ENCODE measurements at places on chromosomes 5 and 9.

DNA sequence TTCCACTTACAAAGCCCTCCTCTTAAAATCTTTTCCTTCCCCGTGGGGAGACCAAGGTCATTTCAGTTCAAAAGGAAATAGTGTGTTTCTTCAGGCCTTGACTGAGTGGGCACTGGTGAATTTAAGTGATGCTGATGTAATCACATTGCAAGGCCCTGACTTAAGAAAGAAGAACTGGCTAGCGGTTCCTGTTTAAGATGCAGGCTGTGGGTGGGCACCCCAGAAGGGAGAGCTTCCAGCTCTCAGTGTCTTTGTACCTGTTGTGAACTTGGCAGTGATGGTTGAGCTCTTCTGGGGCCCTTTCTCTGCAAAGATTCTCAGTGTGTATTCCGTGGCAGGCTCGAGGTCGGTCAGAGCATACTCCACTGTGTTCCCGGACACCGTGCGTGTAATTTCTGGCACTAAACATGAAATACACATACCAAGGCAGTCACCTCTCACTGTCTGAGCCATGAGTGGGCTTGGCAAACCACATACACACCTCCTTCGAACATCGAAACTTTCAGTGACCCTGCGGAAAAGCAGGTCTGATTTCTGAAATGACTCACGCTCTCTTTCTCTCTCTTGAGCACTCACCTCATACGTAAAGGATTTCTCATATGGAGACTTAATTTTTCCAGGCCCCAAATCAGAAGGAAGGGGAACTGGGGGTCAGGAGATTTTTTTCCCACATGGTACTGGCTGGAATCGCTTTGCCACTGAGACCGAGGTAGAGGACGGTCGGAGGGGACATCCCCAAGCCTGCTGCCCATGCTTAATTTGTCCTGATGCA is 81.9 kb downstream of the TNC start:
- DNase-seq: no peak

DNA sequence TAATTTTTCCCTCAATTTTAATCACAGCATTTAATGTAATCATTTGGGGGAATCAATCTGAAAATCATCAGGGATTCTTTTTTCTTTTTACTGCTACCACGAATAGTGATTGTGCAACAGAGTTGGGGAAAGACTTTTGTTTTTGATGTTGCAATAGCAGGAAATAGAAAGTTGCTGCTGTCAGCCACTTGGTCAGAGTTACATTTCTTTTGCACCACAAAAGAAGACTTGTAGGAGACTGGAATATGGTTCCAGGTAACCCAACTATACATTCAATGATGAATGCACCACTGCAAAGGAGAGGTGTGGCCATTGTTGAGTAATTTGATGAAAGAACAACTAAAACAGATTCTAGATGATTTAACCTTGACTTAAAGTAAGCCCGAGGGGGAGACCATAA is 46.3 kb upstream of the PALM2AKAP2 start:
- no peak for DNase-seq

DNA sequence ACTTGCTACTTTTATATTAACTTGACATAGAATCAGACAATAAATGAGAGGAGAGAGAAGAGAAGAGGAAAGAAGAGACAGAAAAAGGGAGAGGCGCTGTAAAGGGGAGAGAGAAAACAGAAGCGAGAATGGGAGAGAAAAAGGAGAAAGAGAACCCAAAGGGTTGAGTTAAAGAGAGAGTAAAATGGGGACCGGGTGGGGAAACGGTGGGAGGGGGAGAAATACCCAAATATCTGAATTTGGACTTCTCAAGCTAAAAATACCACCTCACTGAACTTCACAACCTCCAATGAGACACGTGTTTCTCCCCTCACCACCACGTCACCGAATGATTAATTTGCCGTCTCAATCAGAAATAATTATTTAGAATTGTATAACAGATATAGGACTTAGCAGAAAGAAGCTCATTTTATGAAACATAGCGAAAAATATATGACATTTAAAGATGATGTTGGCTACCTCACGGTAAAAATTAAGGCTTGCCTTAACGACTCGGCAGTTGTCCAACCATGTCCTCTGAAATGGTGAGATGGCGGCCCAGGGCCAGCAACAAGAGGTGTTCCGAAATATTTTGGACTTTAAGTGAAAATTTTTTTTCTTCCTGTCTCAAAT is 204.1 kb downstream of the MEF2C start:
- no peak for DNase-seq

DNA sequence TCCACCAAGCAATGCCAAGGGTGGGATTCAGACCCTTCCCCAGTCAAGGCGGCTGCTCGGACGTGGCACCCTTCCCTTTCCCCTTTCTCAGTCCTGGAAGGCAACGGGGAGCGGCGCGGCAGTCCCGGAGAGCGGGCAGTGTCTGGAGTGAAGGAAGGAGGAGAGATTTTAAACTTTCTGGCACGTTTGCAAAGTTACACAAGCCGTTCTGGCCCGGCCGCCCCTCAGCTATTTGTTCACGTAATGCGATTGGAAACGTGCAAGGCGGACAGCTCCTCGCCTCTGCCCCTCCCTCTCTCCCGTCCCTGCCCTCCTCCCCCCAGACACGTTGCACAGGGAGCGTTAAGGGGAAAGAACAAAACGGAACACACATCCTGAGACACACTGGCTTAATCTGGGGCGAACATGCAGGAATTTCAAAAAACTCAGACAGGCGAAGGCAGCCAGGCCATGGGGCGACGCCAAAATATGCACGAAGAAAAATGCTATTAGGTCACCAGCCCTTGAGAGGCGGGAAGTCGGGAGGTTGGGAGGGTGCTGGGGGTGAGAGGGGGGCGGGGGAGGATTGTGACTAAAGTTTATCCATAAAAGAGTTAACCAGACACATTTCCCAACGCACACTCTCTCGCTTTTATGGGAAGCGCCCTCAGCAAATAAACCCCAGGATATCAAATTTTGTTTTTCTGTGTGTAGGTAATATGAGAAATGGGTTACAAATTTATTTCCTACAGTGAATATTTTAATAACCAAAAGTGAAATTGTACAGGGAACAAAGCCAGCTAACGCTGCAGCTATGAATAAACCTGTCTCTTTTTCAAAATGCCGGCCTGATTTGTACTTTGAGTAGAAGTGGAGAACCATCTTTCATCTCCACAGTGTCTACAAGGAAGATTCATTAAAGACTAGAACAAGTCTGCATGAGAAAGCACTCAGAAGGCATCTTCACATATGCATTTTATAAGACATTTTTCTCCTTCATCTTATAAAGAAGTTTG is at the start of gene LOX:
Gene LOX (minus strand): TSS at position 144 of the 995 bp plus-strand sequence. CDS start 274 bp downstream, outside the sequence.
- no peak for DNase-seq

- no peak for DNase-seq
Observed at GRCh38 chr9:136105398-136106135, 10.5 kb upstream of the NACC2 start.

GRCh38 chr9:122042056-122042455 is 51.1 kb downstream of the TTLL11 start:
- DNase-seq: no peak

DNA sequence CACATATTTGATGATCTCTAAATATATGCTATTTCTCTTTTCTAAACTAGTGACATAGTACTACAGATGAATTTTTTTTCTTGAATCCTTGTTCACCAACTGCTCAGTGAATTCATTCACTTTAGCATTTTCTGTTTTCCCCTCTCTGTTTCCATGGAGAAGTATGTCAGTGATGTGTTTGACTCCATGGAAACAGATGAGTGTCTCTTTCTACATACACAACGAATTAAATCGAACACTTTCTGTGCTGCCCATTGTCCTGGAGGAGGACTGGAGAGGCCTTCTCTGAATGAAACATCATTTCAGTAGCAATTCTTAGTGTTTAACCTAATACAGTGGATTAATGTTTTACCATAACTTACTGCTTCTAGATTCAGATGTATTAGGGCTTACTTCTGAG is 9.5 kb downstream of the INVS start:
- DNase-seq: no peak

- no peak for DNase-seq
Observed at GRCh38 chr9:10331157-10331556, 281.6 kb downstream of the PTPRD start.

GRCh38 chr5:169697976-169698375 is 60.9 kb downstream of the DOCK2 start:
- no peak for DNase-seq

DNA sequence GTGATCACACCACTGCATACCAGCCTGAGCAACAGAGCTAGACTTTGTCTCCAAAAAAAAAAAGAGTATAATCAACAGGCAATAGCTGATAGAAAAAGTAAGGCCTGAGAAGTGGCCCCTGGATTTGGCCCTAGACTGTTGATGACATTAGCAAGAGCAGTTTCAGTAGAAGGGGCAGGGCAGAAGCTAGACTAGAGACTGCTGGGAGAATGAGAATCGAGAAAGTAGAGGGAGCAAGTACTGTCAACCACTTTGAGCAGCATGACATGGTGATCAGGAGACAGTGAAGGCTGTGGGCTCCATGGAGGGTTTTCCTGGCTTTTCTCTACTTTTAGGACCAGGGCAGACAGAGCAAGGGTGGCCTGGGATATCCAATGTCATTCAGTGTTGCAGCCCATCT is 34.9 kb upstream of the B4GALT1 start:
- no peak for DNase-seq

DNA sequence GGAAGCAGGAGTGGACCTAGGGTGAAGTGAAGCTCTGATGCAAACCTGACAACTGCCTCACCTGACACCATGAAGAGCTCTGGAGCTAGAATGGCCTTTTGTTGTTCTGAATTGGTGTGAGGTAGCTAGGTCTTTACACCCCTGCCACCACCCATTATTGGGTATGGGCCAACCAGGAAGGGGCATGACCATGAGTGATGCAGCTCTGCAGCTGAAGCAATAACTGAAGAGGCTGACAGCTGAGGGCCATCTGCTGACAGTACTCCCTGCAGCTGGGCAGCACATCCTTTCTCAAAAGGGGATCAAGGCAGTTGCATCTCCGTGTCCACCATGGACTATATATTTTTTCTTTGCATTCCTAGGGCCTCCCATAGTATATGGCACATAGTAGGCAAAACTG is 87.0 kb upstream of the TLE1 start:
- no peak for DNase-seq

GRCh38 chr9:19922476-19923118 is 133.8 kb upstream of the SLC24A2 start:
- no peak for DNase-seq

DNA sequence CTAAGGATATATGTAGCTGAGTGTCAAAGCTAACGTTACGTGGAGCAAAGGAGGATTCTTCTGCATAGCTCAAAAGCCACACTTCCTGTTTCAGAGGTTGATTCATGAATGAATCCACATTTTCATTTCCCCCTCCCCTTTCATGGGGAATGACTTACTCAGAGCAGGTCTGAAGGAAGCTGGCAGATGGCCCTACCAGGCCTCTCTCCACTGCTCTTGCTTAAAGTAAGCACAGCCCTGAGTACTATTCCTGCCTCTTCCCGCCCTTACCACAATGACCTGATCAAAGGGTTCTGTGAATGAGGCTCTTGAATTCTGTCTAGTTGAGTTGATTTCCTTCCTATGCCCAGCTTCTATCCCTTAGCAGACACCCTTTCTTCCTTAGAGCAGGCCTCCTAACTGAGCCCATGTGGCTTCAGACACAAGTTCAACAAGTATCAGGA is 6.3 kb downstream of the IGIP start:
- no peak for DNase-seq

DNA sequence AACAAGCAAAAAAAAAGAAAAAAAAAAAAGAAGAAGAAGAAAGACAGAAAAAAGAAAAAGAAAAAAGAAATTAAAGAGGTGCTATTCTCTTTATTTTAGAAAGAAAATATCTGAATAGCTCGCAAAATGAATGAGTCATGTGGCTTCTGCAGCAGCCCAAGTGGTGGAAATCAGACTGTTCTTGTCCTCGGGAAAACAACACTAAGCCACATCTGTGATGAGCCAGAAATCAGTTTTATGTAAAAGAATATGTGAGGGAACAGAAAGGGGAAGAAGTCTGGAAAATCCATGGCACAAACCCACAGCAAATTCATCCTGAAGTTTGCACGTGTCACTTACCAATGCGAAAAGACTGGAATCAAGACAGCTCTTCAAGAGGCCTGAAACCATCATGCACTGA is 118.7 kb upstream of the GAS1 start:
- DNase-seq: no peak

- DNase-seq: no peak
Observed at GRCh38 chr9:93261735-93262523, 78.0 kb downstream of the WNK2 start.

GRCh38 chr5:21783074-21783679 is 1070.0 kb downstream of the CDH12 start:
- DNase-seq: no peak

DNA sequence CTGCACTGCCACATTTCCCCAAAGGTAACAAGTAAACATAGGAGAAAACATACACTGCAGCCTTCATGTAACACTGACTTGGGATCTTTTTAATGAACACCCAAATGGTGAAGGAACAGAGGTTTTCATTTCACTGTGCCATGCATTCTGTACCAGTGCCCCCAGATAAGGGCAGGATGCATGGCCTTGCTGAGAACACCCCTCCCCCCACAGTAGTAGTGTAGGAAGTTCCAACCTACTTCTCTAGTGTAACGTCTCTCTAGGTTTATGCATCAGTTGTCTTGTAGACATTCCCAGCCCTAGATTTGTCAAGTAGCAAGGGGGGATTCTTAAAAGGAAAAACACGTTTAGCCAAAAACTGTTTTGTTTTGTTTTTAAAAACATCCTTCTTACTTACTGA is 29.9 kb downstream of the MAP3K1 start:
- DNase-seq: no peak

GRCh38 chr9:99058964-99059921 is 45.7 kb upstream of the TGFBR1 start:
- DNase-seq: no peak

DNA sequence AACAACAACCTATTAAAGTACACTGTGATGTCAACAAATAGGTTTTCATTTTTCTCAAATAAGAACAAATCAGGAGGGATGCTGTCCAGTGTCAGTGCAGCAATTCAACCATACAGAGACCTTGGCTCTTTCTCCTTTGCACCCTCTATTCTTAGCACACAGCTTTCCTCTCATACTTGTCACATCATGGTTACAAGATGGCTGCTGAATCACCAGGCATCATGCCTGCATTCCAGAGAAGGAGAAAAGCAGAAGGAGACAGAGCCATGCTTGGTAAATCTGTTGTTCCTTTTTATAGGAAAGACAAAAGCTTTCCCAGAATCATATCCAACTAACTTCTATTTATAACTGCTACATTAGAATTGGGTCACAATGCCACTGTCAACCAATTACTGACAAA is 124.7 kb upstream of the VLDLR start:
- DNase-seq: no peak

GRCh38 chr5:37132646-37133045 is 116.5 kb downstream of the CPLANE1 start:
- DNase-seq: no peak

DNA sequence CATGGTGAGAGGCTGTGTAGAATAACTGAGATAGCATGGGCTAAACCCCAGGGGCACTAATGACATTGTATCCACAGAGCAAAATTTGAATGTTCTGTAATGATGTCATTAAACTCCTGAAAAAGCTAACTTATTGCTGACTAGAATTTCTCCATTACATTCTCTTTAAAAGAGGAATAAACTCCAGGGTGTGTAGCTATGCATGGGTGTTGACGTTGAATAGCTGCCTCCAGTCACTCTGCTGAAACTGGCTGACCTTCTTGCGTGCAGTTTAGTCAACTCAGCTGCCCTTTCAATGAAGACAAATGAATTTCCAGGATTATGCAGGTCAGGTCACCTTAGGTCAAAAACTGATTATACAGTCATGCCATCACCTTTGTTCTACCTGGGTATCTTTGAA is 617.5 kb upstream of the WWC1 start:
- DNase-seq: no peak

- no peak for DNase-seq
Observed at GRCh38 chr5:151721812-151722391, 35.2 kb upstream of the SPARC start.

Measured in stimulated activated CD4-positive, alpha-beta T cell treated with anti-CD3 and anti-CD28 coated beads, TNF-alpha, amount 100 ng/mL, for 4 hours (primary cell).